ENCODE measurements at places on chromosomes 2 and 18. TPM values are rescaled to one million over a fixed set of nuclear protein-coding genes. Genes with fewer than 3 reads are reported as not detected.

GNAL gene
- 0.12 TPM for total RNA-seq

GRCh38 chr18:39531659-39532058 is 1966.1 kb upstream of the CELF4 start:
- H3K27ac ChIP-seq = no peak overlapping the region
- no peaks in the 10 kb centered on the region for H3K27me3 ChIP-seq
- H3K4me1 ChIP-seq = no peaks in the 10 kb centered on the region
- DNase-seq = no peak
- H3K4me3 ChIP-seq = no peak overlapping the region

GRCh38 chr2:67322353-67323001 is 74.7 kb upstream of the ETAA1 start:
- H3K27ac ChIP-seq = no peak overlapping the region
- peaks cover 3% of the 10 kb centered on the region for H3K27me3 ChIP-seq
- H3K4me1 ChIP-seq = no peaks in the 10 kb centered on the region

DNA sequence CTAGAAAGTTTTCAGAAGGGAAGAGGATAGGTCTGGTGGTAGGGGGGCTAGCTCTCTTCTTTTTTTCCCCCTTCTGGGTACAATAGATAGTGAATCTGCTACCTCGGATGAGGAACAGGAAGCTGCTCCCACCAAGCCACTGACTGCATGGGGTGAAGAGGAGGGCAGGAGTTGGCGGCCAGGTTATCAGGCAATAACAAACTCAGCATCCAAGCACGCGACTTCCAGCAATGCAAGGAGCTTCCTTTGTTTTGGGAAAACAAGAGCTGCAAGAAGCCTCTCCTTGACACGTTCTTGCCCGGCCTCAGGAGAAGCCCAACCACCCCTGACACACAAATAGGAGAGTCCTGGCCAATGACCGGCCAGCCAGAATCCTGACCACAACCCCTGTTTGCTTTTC is 32.2 kb downstream of the NHEJ1 start:
- H3K4me3 ChIP-seq = no peak overlapping the region
- H3K4me1 ChIP-seq = no peaks in the 10 kb centered on the region
- no peak for DNase-seq
- no peak overlapping the region for H3K27ac ChIP-seq

DNA sequence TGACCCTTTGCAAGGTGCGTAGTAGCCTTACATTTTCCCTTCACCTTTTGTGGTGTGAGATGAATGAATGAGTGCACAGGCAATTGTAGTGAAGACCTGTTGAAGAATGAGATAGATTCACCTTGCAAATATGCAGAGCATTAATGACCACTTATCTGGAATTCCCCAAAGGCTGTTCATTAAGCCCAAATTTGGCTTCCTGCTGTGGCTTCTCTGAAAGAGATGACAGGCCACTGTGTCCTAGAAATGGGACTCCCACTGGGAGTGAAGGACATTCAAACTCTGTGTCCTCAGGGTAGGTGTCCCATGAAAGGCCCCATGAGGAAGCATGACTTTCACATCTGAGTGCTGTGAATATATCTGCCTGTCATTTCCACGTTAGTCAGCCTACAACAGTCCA is 1821.8 kb upstream of the PIK3C3 start:
- H3K4me1 ChIP-seq = no peaks in the 10 kb centered on the region
- DNase-seq = no peak
- H3K27ac ChIP-seq = no peak overlapping the region

GRCh38 chr2:37753758-37754157 is 82.3 kb upstream of the CDC42EP3 start:
- H3K27ac ChIP-seq = no peak overlapping the region
- no peaks in the 10 kb centered on the region for H3K27me3 ChIP-seq
- no peaks in the 10 kb centered on the region for H3K4me1 ChIP-seq
- no peak overlapping the region for H3K4me3 ChIP-seq
- DNase-seq = no peak
- H3K36me3 ChIP-seq = no peaks in the 10 kb centered on the region

GRCh38 chr2:36338124-36338826 is 17.3 kb upstream of the CRIM1 start:
- no peaks in the 10 kb centered on the region for H3K36me3 ChIP-seq
- no peak for DNase-seq

DNA sequence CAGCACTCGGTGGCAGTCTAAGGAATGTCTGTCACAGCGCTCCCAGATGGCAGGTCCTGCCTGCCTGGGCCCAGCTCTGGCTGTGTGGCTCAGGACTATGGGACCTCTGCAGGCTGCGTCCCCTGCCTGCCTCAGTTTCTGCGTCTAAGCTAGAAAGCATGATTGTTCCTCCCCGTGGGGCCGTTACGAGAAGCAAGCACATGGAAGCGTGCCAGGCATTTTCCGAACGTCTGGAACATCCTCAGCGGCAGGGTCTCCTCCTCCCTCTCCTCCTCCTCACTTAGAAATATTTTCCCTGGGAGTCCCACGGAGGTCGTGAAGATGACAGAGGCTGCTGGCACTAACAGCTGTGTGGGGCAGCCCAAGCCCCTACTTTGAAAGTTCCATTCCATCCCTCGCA is 43.3 kb downstream of the LRRFIP1 start:
- H3K4me1 ChIP-seq = peaks cover 69% of the 10 kb centered on the region
- no peak for DNase-seq
- no peaks in the 10 kb centered on the region for H3K36me3 ChIP-seq
- H3K27ac ChIP-seq = no peak overlapping the region
- H3K27me3 ChIP-seq = no peaks in the 10 kb centered on the region
- H3K4me3 ChIP-seq = no peak overlapping the region

- H3K4me3 ChIP-seq = no peak overlapping the region
- no peaks in the 10 kb centered on the region for H3K36me3 ChIP-seq
- H3K27ac ChIP-seq = no peak overlapping the region
- no peaks in the 10 kb centered on the region for H3K4me1 ChIP-seq
Measured at GRCh38 chr18:75192899-75193298, 16.0 kb downstream of the PTGR3 start.
